ENCODE measurements at places on chromosomes 6 and 20.
A peak's percentile ranks its signal among the peaks of the same experiment; 100 is the strongest.

- no peak for DNase-seq
These were observed 94.0 kb downstream of the AHI1 start for GRCh38 chr6:135403584-135403983.

- peak; percentile 27 for DNase-seq
These were observed 506 bp downstream of the RGS17 start for GRCh38 chr6:153130515-153131036.

DNA sequence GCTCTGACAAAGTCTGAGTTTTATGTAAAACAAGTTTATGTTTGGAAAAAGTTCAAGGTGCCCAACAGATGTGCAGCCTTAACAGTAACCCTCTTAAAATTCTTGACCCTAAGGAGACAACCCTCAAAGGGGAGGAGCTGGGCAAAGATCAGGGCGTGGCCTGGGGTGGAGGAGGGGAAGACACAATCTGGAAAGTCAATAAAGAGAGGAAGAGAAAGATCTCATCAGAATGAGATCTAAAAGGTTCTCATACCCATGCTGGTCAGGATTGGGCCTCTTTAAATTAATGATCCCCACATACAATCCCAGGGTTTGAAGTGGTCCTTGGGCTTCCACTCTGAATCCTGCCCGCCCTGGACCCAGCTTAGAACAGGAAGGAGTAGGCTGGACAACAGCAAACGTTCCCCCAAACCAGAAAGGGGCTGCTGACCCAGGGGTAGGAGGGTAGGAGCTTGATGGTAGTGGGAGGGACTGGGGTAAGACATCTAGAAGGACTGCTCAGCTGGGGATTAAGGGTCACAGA is 33.0 kb downstream of the FOXP4 start:
- DNase-seq: no peak

DNA sequence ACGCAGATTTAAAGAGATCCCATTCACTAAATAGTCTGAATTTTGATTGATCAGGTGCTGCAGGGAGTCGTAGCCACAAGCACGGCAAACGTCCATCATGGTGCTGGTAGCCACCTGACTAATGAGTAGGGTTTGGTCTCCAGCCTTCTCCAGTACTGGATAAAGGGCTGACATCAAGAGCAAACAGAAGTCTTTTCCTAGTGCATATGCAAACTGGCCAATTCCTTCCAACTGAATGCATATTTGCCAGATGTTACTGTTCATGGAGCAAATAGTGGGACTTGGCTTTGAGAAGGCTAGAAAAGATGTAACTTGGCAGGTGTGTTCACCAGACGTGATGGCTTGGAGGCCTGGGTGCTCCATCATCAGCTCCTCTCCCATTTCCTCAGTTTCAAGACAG is 21.6 kb downstream of the TTI1 start:
- no peak for DNase-seq

DNA sequence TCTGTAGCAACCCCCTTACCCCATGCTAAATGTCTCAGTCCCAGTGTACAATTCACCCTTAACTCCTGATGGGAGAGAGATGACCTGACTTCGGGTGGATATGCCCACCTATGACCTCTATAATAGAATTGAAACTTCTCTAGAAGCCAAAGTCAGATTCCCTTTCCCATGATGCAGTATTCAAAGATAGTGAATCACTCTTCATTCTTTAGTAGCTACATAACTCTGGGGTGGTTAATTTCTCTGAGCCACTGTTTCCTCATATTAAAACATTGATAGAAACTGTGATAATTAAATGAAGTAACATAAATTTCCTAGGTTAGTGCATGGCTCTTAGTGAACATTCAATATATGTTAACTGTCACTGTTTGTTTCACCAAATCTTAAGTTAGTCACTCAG is 500.4 kb downstream of the COL12A1 start:
- DNase-seq: no peak

DNA sequence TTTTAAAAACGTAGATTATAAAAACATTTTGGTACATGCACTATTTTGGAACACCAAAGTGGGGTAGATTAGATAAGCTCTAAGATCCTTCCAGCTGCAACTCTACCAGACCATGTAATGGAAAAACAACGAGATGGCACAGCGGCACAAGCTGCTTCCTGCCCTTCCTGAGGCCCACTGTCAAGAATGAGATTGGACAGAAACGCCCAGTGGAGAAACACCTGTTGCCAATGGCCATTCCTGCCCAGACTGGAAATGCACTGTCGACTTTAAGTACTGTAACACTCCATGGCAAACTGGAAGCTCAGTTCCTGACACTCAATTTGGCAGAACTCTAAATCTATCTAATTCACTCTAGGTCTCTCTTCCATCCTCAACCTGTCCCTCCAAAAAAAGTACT is 21.4 kb downstream of the EDEM2 start:
- no peak for DNase-seq

GRCh38 chr20:44019638-44020335 is 105.1 kb downstream of the TOX2 start:
- no peak for DNase-seq

- DNase-seq: no peak
These were observed 208.1 kb upstream of the AGPAT4 start for GRCh38 chr6:161481786-161482516.

DNA sequence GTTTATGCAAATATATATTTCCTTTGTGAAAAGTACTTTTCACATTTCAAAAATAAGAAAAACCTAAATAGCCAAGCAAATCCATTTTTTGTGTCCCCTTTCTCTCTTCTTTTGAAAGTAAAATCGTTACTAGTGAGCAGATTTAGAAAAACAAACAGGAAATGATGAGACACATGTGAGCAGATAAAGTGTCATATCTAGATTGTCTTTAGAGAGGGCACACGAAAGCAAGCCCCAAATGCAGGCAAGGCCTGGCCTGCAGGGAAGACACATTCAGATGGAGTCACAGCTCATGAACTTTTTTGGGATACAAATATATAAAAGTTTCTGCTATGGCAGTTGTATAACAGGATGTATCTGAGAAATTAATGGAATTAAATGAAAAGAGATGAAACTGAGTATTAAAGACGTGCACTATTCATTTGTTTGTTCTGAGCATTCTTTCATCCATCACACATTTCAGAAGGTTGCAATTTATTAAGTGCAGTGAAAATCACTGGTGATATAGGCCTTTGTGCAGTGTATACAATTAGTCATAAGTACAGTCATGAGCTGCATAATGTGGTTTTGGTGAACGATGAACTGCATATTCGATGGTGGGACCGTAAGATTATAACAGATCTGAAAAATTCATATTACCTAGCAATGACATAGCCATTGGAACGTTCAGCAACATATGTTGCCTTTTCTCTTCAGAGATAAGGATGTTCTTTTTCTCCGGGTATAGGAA is 101.4 kb downstream of the PACRG start:
- DNase-seq: no peak

- no peak for DNase-seq
These were observed 14.8 kb downstream of the ADGRF4 start for GRCh38 chr6:47713200-47713599.

DNA sequence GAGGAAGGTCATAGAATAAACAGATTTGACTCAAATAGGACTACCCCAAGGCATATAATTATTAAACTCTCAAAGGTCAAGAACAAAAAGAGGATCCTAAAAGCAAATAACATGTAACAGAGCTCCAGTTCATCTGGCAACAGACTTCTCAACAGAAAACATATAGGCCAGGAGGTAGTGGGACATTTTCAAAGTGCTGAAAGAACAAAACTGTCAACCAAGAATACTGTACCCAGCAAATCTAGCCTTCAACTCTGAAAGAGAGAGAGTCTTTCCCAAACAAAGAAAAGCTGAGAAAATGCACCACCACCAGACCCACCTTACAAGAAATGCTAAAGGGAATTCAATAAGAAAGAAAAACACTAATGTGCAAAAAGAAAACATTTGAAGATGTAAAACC is 11.9 kb downstream of the NQO2 start:
- DNase-seq: no peak

DNA sequence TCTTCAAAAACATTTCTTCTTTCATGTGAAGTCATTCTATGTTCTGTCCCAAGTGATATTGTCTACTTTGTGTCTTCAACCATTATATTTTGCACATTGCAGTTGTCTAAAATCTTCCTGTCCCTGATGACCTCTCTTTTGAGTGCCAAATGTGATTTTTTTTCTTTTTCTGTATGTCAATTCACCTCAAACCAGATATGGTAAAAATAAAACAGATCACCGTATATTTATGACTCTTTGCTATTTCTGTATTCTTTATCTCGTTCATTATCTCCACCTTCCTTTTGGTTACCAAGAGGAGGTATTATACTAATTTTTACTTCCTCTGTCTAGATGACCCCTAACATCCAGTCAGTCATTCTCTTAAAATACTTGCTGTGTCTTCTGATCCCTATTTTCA is 165.2 kb downstream of the GRIK2 start:
- no peak for DNase-seq

DNA sequence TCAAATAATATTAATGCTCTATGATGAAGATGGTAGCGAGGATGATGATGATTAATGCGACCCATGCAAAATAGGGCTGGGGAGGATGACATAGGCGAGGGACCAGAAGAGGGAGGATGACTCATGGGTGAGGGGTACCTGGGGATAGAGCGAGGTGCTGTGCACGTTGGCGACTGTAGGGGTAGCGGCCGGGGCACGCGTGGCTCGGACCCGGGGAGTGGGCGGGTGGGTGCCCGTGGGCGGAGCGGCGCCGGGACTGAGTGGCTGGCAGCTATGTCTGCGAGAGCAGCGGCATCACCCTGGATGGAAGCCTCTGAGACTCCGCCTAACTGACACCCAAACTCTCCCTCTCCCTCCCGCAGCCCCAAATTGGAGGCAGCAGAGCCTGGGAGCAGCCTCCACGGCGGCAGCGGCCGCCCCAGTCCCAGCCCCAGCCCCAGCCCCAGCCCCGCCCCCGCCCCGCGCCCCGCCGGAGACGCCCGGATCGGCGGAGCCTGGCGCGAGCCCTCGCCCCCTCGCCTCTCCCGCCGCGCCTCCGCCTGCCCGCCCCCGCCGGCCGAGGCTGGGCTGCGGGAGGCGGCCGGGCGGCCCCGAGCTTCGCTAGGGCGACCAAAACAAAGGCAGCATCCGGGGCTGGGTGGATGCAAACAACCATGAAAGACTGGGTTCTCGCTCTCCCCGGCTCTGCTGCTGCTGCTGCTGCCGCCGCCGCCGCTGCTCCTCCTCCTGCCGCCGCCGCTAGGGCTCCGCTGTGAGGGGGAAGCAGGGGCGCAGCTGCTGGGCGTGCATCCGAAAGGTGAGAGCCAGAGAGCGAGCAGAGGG is at the start of gene RIMS1:
TSS of gene RIMS1 (plus strand) at position 367 of the 822 bp plus-strand sequence. CDS start 474 bp downstream, outside the sequence.
- DNase-seq: peak; percentile 6

- no peak for DNase-seq
These were observed 97.5 kb downstream of the AIG1 start for GRCh38 chr6:143158113-143158581.

- no peak for DNase-seq
These were observed 1959.8 kb upstream of the DEFB115 start for GRCh38 chr20:29297411-29298270.

DNA sequence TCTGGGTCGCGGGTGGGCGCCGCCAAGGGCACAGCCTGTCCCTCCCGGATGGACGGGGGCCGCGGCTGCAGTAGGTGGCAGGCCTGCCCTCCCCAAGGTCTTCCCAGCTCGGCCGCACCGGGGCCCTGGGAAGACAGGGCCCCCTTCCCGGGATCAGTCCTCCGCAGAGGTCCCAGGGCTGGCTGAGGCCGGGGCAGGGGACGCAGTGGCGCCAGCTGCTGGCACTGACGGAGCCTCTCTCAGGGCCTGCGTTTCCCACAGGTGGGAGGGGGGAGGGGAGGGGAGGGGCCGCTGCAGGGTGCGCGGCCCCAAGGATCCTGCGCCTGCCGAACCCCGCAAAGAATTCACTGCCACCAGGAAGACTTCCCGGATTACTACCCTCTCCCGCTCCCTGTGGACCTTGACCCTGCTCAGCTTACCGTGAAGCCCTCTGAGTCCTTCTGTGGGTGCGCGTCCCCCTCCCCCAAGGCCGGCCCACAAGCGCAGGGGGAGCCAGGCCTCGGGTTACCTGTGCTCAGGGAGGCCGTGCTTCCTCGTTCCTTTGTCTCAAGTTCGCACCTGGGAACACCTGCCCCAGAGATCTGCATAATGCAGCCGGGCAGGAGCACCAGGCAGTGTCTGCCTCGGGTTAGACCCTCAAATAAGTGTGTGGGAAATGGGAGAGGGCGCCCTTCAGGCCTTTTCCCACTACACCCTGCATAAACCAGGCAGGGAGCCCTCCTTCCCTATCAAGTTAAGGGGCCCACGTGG is 5.1 kb downstream of the LZTS3 start:
- no peak for DNase-seq

DNA sequence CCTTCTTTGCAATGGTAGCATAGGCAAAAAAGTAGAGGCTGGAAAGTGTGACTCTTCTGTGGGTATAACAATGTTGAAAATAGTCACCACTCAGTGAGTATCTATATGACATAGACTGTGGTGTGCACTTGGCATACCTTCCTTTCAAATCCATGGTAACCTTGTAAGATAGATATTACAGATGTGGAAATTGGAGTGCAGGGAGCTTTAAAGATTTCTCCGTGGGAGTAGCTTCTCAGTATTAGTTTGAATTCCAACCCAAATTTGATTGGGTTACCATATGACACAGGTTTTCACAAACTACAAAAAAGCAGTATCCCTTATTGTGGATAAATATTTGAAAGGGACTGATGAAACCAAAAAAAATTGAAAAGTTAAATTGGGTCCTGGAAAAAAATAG is 163.8 kb downstream of the CLVS2 start:
- DNase-seq: no peak

DNA sequence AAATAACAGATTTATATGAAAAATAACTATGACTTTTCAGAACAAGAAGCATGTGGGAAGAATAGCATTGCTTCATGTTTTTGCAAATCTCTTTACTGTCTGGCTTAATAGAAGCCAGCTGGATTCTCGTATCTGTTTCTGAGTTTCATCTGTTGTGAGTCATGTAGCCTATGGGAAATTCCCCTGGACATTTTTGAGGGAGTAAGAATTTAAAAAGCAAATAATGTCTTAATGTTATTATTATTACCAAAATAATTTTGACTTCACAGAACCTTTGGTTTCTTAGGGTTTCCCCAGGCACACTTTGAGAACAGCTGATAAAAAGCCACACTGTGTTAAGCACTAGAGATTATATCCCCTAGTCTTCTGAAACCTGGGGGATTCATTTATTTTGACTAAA is 75.8 kb downstream of the SYCP2L start:
- DNase-seq: no peak

GRCh38 chr20:47682028-47682783 is 103.1 kb downstream of the SULF2 start:
- DNase-seq: peak; percentile 4

- no peak for DNase-seq
These were observed 51.5 kb downstream of the RPS12 start for GRCh38 chr6:132865829-132866228.

- DNase-seq: no peak
These were observed 177.7 kb upstream of the SNX9 start for GRCh38 chr6:157645201-157645795.

DNA sequence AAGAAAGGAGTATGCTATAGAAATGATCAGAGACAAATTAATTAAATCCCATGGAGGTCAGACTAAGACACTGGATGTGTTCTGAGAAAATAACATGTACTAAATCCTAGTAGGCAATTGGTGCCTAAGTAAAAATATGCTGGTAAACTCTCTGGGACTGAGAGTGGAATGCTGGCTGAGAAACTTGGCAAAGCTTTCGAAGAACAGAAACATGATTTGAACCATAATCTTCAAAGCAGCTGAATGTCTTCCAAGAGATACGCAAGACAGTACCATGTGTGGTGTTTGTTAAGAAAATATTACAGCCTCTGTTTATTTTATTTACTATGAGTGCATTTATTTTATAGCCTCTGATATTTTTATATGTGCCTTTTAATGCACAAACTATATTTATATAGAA is 55.2 kb downstream of the EFHC1 start:
- no peak for DNase-seq

Data from nucleus accumbens (tissue), 56 donors.